HEK293T (cell line): ENCODE measurements at places on chromosomes 1 and 21.
A peak's percentile ranks its signal among the peaks of the same experiment; 100 is the strongest.

- DNase-seq: no peak
Measured at GRCh38 chr1:172935062-172935592, 115.6 kb downstream of the TNFSF18 start.

DNA sequence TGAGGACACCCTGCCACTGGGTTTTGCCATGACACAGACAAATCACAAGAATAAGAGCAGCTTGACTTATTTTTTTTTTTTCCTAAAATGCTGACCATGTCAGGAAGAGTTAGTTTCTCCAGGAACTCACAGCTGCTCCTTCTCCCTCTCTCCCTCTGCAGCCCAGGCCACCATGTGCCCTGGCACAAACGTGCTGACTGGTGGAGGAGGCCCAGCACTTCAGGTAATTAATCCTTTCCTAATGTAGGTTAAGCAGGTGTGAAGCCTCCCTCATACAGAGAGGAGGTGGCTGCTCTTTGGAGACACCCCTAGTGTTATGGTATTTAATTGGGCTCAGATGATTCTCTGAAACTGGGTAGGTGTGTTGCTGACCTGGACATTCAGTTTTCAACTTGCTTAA is 129.8 kb upstream of the USH2A start:
- no peak for DNase-seq

DNA sequence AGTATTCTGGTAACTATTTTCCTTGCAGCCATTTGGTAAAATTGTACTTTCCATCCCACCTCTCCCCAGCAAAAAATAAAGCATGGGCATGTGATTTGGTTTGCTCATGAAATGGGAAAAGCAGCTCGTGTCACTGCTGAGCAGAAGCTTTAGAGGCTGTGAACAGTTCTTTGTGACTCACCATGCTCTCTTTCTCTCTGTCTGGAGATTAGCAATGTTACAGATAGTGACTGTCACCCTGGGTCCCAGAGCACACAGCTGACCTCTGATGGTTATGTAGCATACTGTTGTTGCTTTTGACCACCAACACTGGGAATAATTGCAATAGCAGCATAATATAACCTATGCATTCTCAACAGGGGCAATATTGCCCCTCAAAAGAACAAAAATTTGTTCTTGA is 70.6 kb downstream of the RGS2 start:
- DNase-seq: no peak

GRCh38 chr1:211309617-211310016 is 17.0 kb upstream of the TRAF5 start:
- no peak for DNase-seq

- DNase-seq: no peak
Measured at GRCh38 chr1:74463333-74463988, 49.0 kb downstream of the LRRC53 start.

GRCh38 chr1:204069887-204070286 is 3.0 kb upstream of the SOX13 start:
- no peak for DNase-seq

GRCh38 chr1:31759298-31760023 is 4.7 kb downstream of the ADGRB2 start:
- DNase-seq: no peak

DNA sequence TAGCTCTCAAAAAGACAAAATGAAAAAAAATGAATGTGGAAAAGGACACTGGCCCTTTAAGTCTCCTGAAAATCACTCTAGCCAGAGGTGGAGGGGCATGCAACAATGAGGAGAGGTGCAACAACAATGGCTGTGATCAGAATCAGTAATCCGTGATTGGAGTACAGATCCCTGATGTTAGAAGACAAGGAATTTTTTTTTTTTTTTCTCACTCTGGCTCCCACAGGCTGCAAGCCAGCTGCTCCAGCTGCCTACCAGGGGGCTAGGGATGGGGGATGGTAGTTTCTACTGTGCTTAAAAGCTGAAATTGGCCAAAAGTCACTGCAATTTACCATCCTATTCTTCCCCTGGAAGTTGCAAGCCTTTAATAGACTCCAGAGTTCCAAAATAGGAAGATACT is 54.5 kb downstream of the STYXL2 start:
- no peak for DNase-seq

GRCh38 chr1:157112186-157112867 is 12.7 kb upstream of the ETV3L start:
- no peak for DNase-seq

DNA sequence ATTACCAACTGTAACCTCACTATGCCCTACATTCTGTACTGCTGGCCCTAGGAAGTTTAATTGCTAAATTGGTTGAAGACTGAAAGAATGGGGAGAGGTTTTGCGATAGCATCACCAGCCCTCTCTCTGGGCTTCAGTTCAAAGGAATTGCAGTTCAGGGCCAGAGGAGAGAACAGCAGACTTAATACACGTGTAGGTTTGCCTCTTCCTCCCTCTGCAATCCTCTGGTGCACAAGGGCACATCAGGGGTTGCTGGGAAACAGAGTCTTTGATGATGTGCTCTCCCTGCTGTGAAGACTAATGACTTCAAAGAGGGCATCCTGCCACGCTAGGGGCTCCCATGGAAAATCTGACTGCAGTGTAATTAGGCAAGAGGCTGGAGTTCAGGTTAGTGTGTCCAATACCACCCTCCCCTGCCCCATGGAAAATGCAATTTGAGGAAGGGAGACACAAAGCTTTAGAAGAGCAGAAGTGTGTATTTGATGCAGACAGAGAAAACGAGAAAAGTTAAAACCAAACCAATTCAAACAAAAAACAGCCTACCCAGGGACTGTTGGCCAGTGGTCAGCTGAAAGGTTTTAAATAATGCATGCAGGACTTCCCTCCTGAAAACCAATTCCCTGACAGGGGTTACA is 167.9 kb downstream of the ASTN1 start:
- no peak for DNase-seq

DNA sequence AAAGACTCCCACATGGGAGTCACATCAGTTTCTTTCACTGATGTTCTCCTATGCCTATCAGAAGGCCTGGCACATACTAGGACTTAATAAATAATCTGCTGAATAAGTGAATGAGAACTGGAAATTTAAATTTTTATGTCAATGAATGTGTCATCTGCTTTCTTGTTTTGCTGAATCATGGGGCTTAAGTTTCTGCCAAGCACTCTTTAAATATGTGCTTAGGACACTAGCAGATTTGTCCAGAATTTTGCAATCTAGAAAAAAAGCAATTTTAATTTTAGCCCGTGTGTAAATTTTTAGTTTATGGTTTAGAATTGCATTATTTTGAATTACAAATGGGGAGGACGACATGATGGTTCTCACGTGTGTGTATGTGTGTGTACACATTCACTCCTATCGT is 803.1 kb downstream of the USP25 start:
- DNase-seq: no peak

DNA sequence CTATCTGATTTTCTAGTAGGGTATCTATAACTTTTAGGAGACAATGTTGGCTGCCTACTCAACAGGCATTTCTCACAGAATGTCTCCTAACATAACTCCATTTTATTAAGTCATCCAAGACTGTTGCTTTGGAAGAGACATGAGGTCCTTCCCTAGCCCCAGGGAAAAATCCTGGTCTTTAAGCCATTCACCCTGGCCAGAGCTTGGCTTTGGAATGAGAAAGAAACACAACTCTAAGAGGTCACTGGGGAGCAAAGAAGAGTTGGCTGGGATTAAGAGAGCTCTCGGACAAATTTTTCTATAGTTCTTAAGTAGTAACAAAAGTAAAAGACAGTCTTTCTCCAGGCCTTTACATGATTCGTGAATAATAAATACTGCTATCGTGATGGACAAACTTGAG is 57.9 kb downstream of the PCNX2 start:
- no peak for DNase-seq

- no peak for DNase-seq
Measured at GRCh38 chr1:1630965-1631781, 800 bp upstream of the MMP23B start.

GRCh38 chr1:51714374-51715019 is 97.6 kb downstream of the OSBPL9 start:
- DNase-seq: no peak

DNA sequence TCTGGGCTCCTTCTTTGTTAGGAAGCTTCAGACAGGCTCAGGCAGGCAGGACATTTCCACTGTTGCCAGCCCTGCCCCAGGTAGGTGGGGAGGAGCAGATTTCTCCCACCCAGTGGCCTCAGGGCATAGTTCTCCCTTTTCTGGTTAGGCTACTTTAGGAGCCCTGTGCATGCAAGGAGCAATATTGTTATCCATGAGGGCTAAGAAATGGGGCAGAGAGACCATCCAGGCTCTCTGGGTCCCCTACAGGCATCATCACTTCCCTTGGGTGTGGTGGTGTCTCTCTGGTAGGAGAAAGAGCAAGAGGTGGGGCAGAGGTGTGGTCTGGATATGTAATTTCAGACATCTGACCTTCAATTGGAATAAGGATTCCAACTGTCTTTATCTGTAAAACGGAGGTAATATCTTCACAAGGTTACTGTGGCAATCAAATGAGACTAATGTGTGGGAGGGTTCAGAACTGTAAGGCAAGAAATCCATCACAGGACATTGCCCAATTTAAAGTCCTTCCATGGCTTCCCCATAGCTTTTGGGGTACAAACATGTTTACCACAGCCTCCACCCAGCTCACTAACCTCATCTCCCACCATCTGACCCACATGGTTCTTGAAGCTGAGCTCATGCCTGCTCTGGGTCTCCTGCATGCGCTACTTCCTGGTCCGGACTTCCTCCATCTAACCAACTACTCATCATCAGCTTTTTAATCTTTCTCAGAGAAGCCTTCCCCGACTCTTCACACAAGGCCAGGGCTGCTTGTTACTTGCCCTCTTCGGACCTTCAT is 26.1 kb downstream of the PCAT6 start:
- DNase-seq: no peak

- DNase-seq: no peak
Measured at GRCh38 chr1:206866062-206866461, 639 bp downstream of the IL20 start.

DNA sequence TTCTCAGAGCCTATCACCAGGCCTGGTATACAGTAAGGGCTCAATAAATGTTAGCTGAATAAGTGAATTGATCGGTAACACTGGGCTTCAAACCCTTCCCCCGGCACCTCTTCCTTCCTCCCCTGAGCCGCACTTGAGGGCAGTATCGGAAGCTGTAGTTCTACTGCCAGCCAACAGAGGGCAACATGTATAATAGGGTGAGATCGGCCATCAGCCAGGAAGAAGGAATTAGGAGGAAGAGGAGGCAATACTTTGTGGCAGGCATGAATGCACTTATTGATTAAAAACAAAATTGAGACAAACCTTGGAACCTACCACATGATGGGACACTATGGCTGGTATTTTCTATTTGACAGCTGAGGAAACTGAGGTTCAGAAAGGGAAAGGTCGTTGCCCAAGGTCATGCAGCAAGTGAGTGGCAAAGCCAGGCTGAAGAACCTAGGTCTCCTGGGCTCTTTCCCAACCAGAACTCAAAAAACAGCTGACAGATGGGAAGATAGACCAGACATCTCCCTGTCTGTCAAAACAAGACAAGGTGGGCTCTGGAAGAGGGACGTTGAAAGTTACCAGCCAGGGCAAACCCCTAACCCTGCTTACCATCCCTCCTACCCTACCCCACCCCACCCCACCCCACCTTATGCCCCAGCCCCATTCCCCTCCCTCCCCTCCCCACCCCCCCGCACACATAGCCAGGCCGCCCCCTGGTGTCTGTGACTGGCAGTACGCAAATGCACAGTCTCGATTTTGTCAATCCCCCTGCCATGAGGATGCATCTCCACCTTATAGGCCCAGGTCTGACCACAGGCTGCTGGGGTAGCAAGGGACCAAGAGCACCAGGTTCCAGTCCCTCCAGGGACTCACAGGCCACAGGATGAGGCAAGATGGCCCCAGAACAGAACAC is 107.3 kb upstream of the RUNX3 start:
- peak; percentile 77 for DNase-seq

DNA sequence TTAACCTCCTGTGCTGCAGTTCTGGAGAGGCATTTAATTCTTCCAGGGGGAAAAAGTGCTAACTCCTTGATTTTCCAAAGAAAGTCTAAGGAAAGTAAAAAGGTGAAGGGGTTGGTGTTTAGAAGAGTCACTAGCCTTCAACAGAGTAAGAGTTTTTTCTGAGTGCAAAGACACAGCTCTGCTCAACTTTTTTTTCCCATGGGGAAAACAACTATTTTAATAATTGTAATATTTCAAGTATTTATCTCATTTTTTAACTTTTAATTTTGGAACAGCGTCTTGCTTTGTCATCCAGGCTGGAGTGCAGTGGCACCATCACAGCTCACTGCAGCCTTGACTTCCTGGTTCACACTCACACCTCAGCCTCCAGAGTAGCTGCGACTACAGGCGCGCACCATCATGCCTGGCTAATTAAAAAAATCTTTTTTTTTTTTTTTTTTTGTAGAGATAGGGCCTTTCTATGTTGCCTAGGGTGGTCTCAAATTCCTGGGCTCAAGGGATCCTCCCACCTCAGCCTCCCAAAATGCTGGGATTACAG is 202.6 kb downstream of the APP start:
- no peak for DNase-seq

DNA sequence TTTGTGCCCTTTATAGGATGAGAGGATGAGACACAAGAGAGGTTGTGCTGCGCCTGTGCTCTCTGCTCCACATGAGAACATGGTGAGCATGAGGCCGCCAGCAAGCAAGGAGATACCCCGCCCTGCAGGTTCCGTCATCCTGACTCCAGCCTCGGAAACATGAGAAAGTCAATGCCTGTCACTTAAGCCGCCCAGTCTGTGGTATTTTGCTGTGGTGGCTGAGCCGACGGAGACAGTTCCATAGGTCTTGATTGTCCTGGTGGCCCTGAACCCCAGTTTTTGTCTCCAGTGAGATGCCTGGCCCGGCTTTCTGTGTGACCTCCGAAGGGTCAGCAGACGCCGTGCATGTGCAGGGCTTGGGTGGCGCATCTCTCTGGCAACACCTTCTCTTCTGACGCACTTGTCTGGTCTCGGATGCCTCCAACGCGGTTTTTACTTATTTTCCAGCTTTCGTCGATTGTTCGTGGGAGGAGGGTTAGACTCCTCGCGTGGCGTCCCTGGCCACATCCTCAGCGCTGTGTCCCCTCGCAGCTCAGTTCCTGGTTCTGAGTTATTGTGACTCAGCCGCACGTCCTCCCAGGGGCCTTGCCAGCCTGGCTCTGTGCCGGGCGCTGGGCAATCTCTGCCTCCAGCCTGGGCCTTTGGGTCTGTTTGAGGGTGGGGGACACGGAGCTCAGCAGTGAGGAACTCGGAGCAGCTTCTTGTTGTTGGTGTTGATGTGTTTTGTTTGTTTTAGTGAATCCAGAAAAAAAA is 70.0 kb downstream of the FAAP20 start:
- DNase-seq: no peak

DNA sequence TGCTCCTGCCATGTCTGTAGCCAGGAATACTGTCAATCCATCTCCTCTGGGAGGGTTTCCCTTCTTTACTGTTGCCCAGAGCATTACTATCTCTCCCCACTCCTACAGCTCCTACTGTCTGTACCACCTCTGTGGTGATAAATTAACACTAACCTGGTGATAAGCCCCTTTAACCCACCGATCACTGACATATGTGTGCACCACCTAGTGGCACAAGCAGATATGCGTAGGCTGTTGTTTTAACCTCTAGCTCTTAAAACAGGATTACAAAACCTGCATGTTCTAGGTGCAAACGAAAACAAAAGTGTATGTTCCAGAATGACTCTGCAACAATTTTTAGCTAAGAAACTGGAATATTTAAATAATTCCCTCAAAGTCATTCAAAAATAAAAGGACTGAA is 93.9 kb upstream of the BEND5 start:
- peak; percentile 19 for DNase-seq

- DNase-seq: no peak
Measured at GRCh38 chr1:237759377-237759776, 131.3 kb downstream of the ZP4 start.

GRCh38 chr1:174988986-174989385 is 10.8 kb upstream of the CACYBP start:
- DNase-seq: no peak
